SJSA1 (cell line): ENCODE measurements at places on chromosomes 1 and 21. TPM values are rescaled to one million over a fixed set of nuclear protein-coding genes. Genes with fewer than 3 reads are reported as not detected.

Gene TBX19
- 0.47 and 1.4 TPM in 2 replicates for total RNA-seq

Gene EXOSC10
- total RNA-seq = 72.4 and 73.4 TPM in 2 replicates

Gene SYNC
- total RNA-seq = 167 and 209 TPM in 2 replicates

Gene GPR25
- not detected in 2 replicates for total RNA-seq

Gene LHX8
- 20.5 and 32.2 TPM in 2 replicates for total RNA-seq

Gene ELAPOR1
- total RNA-seq = 0.63 and 1.2 TPM in 2 replicates

Gene GBP5
- total RNA-seq = 6.4 and 10.4 TPM in 2 replicates

Gene LCE2C
- not detected in 2 replicates for total RNA-seq

Gene RFX5
- 32.2 and 46.9 TPM in 2 replicates for total RNA-seq

Gene STRIP1
- 27.5 and 31.6 TPM in 2 replicates for total RNA-seq

Gene NIBAN1
- total RNA-seq = 45.1 and 51.8 TPM in 2 replicates

Gene GNAI3
- total RNA-seq = 13.1 and 17.9 TPM in 2 replicates

Gene GNG4
- total RNA-seq = 2.3 and 4.2 TPM in 2 replicates

Gene CLDN14
- not detected in 2 replicates for total RNA-seq

Gene RGS16
- 5.0 and 5.7 TPM in 2 replicates for total RNA-seq

Gene PSMB2
- total RNA-seq = 38.4 and 48.3 TPM in 2 replicates

Gene FAM3B
- total RNA-seq = not detected in 2 replicates

Gene MCOLN3
- 0.16 TPM in 1 of 2 replicates, not detected in the other for total RNA-seq

Gene NEK2
- 61.4 and 75.1 TPM in 2 replicates for total RNA-seq

Gene EFHD2
- 163 and 169 TPM in 2 replicates for total RNA-seq

Gene C1orf216
- 21.5 and 23.9 TPM in 2 replicates for total RNA-seq

Gene PPIAL4G
- total RNA-seq = not detected in 2 replicates

Gene COL11A1
- total RNA-seq = 470 and 511 TPM in 2 replicates

Gene LCE6A
- total RNA-seq = not detected in 2 replicates

Gene LUZP1
- total RNA-seq = 30.0 and 47.4 TPM in 2 replicates

Gene LINGO4
- total RNA-seq = not detected in 2 replicates

Gene ANXA9
- total RNA-seq = 0.66 TPM in 1 of 2 replicates, not detected in the other

Gene SHISA4
- 31.9 and 43.4 TPM in 2 replicates for total RNA-seq

Gene RPE65
- not detected in 2 replicates for total RNA-seq

Gene CRP
- total RNA-seq = not detected in 2 replicates

Gene LBR
- 58.7 and 66.8 TPM in 2 replicates for total RNA-seq

Gene OR2L2
- total RNA-seq = not detected in 2 replicates

Gene SLC9A1
- 4.1 and 4.7 TPM in 2 replicates for total RNA-seq

Gene SLC30A10
- not detected in 2 replicates for total RNA-seq

Gene IL19
- not detected in 2 replicates for total RNA-seq

Gene C1orf50
- 0.69 and 4.2 TPM in 2 replicates for total RNA-seq

Gene BATF3
- 1.8 and 3.3 TPM in 2 replicates for total RNA-seq

Gene GSTM1
- total RNA-seq = 19.0 and 26.8 TPM in 2 replicates

Gene STYXL2
- not detected in 2 replicates for total RNA-seq

Gene BMP8B
- 0.08 TPM in 1 of 2 replicates, not detected in the other for total RNA-seq

Gene FAM177B
- not detected in 2 replicates for total RNA-seq

Gene TAS1R1
- not detected in 2 replicates for total RNA-seq

Gene RXRG
- not detected in 2 replicates for total RNA-seq

Gene PLA2G2A
- total RNA-seq = not detected in 2 replicates

Gene SAMD11
- 232 and 256 TPM in 2 replicates for total RNA-seq

Gene S100A2
- 5.3 and 15.8 TPM in 2 replicates for total RNA-seq

Gene GPR153
- total RNA-seq = 0.32 TPM in 1 of 2 replicates, not detected in the other

Gene HAO2
- not detected in 2 replicates for total RNA-seq

Gene C1orf74
- 3.5 and 4.1 TPM in 2 replicates for total RNA-seq

Gene IVL
- total RNA-seq = not detected in 2 replicates

Gene TMEM51
- total RNA-seq = 12.0 and 19.2 TPM in 2 replicates

Gene CCDC181
- total RNA-seq = 0.16 and 0.72 TPM in 2 replicates

Gene TCHH
- 0.05 TPM in 1 of 2 replicates, not detected in the other for total RNA-seq

Gene AGBL4
- total RNA-seq = not detected in 2 replicates

Gene NHLH1
- 0.11 TPM in 1 of 2 replicates, not detected in the other for total RNA-seq
